ENCODE measurements at places on chromosomes 6 and 20.

GRCh38 chr20:61970357-61970756 is 95.3 kb downstream of the TAF4 start:
- no peak for DNase-seq

DNA sequence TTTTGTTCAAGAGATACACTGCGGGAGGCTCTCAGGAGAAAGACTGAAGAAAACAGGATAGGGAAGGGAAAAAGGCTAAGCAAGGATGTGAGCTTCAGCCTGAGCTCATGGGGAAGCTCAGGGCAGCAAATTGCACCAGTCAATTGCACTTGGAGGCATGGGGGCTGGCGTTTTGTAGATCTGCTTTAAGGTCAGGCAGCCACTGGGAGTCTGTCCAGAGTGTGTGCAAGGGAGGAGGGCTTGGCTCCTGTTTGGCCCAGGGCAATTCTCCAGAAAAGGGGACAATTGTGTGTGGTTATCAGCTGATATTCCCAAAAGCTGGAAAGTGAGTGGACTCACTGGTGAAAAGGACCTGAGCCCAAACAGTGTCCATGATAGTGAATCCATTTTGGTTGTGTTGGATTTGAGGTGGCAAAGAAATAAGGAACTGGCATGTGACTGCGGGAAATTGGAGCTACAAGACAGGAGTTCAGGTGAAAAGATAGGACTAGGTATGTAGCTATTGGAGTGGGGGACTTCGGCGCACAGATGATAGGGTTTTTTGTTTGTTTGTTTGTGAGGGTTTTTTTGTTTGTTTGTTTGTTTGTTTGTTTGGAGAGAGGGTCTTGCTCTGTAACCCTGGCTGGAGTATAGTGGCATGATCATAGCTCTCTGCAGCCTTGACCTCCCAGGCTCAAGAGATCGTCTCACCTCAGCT is 22.3 kb upstream of the IER3 start:
- no peak for DNase-seq

DNA sequence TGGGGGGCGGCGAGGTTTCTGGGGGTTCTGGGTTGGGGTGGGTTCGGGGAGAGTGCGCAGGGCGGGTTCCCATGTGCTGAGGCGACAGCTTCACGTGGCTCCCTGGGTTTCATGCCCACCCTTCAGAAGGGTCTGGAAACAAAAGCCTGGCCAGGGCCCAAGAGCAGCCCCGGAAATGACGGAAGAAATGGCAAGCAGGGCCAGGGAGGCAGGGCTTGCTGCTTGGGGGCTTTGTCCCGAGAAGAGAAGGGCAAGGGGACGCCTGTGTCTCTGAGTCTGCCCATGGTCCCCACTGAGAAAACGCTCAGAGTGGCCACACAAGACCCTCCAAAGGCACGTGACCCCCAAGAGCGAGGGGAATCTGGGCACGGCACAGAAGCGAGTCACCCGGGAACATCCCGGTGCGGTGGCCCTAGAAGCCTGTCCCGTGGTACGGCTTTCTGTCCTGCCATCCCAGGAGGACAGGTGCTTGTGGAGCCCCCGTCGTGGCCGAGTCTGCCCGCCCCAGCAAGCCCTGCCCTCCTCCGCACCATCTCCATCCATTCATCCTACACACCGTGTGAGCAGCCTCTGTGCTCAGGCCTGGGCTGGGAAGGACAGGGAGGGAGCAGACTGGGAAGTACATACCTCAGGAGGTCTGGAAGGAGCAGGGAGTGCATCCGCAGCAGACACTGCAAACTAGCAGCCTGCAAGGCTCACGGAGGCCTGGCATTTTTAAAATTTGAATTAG is 9.0 kb downstream of the NPEPL1 start:
- DNase-seq, result no peak

DNA sequence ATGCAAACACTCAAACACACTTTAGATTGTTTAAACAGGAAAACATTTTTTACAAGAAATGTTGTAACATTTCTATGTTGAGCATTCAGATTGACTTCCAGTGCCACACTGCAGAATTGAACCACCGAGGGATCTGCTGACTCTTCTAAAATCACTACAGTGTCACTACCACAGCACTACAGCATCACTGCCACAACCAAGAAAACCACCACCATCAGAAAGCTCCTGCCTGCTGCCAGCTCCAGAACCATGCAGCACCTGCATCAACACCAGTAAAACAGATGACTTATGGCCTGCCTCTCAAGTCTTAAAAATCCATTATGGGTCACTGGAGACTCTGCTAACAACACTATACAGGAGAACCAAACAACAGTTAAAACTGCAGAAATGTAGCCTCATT is 25.4 kb upstream of the BTN3A2 start:
- no peak for DNase-seq

GRCh38 chr6:35718911-35719381 is 17.9 kb upstream of the ARMC12 start:
- DNase-seq, result no peak

DNA sequence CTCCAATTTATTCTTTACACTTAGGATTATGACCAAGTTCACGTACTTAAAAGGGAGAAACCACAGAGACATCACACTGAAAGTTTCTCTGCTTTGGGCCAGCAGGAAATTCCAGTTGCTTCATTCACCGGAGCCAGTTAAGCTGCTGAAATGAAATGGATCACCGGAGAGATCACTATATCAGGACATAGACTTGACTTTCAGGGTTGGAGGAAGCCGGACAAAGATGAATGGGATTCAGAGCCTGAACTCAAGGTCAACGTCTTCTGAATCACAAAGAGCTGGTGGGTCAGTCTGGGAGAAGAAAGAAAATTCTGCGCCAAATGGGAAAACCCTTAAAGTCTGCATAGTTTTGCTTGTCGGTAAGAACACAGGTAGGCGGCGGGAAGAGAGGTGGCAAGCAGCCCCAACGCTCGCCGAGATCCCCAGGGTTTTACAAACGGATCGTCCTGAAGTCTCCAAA is 81.9 kb upstream of the CCDC28A start:
- DNase-seq, result peak; percentile 11

GRCh38 chr6:29887819-29888776 is 54.2 kb upstream of the HLA-A start:
- peak; percentile 5 for DNase-seq

GRCh38 chr6:43247114-43247999 is 4.1 kb downstream of the TTBK1 start:
- DNase-seq, result peak; percentile 64

DNA sequence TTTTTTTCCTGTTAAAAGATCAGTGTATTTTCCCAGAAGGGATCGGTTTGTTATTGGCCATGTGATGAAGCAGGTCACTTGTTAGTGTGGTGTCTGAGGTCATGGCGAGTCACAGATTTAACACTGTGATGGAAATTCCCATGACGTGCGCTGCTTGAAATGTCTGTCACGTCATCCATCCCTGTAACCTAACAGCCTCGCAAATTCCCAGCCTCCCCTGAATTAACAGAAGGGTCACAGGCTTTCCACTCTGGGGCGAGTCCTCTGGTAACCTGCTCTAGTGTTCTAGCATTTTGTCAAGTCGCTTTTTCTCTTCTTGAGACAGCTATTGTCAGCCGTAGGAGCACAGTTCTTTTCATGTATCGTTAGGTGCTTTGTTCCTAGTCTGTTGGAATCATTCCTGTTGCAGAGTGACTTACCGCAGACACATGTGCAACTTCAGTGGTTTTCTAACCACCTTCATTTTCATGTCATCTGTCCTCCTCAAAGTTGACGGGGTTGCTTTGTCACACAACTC is 137.2 kb downstream of the MAP3K4 start:
- no peak for DNase-seq

DNA sequence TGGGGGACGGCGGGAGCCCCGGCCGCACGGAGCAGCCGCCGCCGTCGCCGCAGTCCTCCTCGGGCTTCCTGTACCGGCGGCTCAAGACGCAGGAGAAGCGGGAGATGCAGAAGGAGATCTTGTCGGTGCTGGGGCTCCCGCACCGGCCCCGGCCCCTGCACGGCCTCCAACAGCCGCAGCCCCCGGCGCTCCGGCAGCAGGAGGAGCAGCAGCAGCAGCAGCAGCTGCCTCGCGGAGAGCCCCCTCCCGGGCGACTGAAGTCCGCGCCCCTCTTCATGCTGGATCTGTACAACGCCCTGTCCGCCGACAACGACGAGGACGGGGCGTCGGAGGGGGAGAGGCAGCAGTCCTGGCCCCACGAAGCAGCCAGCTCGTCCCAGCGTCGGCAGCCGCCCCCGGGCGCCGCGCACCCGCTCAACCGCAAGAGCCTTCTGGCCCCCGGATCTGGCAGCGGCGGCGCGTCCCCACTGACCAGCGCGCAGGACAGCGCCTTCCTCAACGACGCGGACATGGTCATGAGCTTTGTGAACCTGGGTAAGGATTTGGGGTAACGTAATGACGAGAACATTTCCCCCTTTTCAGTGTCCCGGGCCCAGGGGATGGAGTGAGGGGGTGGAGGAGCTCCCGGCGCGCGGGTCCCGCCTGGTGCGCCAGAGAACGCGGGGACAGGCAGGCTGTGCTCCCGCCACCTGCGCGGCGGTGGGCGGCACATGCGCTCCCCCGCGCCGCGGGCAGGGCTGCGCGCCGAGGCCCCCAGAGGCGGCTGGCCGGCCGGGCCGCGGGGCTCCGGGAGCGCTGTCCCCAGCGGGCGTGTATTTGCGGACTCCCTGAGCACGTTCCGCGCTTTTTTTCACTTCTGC is 1.4 kb downstream of the BMP6 start:
- no peak for DNase-seq

DNA sequence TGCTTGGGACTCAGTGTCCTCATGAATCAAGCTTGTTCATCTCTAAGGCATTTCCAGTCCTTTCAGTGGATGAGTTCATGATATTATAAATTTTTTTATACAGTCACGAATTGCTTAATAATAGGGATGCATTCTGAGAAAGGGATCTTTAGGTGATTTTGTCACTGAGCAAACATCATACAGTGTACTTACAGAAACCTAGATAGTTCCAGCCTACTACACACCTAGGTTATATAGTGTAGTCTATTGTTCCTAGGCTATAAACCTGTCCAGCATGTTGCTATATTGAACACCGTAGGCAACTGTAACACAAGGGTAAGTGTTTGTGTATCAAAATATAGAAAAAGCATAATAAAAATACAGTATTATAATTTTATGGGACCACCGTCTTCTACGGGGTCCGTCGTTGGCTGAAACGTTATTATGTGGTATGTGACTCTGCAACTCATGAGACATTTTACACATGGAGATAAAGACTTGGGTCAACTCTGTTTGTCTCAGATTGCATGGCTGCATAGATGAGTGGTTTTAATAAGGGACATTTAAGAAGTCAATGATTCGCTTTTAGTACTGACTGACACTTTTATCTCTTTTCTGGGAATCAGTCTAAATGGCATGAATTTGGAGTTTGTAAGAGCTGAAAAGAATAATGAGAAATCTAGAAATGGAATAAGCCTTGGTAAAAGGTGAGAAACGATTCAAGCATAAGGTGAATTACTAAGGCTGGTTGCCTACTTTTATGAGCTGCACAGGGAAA is 33.2 kb downstream of the CLIC5 start:
- no peak for DNase-seq

DNA sequence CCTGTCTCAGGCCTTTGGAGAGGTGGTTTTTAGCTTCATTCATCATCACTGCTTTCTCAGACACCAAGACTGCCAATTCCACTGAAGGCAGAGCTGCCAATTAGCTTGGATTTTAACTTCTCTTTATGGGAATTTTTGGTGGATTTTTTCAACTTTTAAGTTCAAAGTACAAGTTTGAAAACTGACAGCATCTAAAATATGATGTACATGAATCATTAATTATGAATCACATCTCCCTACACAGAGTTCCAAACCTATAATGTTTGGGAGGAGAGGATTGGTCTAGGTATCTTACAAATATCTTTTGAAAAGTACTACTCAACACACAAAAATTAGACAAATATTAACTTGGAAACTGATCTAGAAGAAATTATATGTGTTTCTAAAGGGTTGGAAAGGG is 25.5 kb downstream of the CNKSR3 start:
- no peak for DNase-seq

GRCh38 chr6:159084493-159085091 is 39.8 kb upstream of the TAGAP start:
- DNase-seq, result no peak

DNA sequence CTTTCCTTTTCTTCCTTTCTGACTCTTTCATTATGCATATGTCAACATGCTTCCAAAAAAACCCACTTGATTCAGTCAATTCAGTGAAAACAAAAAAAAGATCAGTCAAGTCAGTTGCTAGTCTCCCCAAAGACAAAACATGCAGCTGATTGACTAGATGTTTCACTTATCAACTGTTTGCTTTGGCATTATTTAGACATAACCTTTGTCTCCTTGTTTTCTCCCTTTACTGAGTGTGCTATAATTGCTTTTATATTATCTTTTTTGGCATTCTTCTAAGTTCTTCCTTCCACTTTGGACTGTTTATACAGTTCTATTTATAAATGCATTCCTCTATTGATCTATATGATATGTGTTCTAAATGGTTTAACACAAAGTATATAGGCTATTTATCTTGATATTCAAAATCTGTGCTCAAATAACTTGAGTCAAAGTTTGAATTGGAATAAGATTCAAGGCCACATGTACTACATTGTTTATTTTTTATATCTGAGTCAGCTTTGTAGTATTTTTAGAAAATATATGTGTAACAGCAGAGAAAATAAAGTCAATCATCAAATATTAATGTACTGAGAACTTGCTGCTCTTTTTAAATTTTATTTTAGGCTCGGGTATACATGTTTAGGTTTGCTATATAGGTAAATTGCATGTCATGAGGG is 260.5 kb downstream of the CENPW start:
- no peak for DNase-seq

DNA sequence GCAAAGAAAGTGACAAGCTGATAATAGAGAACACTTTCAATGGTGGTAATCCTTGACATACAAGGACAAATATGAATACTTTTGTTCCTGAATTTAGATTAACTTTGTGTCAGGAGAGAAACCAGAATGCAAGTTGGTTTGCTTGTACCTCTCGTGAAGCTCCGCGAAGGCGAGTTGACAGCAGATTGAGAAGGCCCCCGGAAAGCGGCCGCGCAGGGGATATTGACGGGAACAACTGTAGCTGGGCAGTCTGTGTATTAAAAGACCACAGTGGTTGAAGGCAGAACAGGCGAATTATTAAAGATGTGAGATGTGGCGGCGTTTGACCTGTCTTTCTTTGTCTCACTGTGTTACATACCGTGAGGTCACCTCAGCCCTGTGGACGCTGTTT is 175.8 kb upstream of the RALGAPA2 start:
- no peak for DNase-seq

DNA sequence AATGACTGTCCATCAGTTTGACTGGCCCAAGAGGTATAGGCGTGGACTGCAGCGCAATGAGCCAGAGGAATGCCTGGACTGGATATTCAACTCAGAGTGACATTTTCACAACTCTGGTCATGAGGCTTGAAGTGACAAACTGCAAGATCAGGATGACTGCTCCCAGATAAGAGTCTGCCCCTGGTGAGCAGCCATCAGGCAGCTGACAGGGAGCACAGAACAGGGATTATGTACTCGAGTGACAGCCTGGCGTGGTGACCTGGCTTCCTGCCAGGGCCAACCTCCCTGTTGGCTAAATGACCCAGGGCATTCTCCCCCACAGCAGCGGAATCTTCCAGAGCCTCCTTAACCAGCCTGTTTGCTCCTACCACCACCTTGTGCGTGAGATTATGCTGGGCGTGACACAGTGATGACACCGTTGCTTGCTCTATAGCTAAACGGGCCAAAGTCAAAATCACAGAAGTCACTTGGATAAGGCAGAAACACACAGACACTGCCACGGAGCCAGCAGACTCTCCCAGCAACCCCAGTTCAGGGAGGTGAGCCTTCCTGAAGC is 209.1 kb upstream of the JARID2 start:
- peak; percentile 5 for DNase-seq
